KBM-7 (cell line): ENCODE measurements at places on chromosomes 5 and 9.

- DNase-seq, result no peak
Measured at GRCh38 chr5:179336126-179336870, 9.0 kb downstream of the ADAMTS2 start.

- no peak for DNase-seq
Measured at GRCh38 chr5:142688281-142688989, 2.5 kb upstream of the FGF1 start.

GRCh38 chr9:71897577-71897976, 13.4 kb downstream of the ABHD17B start:
- peak; percentile 65 for DNase-seq

DNA sequence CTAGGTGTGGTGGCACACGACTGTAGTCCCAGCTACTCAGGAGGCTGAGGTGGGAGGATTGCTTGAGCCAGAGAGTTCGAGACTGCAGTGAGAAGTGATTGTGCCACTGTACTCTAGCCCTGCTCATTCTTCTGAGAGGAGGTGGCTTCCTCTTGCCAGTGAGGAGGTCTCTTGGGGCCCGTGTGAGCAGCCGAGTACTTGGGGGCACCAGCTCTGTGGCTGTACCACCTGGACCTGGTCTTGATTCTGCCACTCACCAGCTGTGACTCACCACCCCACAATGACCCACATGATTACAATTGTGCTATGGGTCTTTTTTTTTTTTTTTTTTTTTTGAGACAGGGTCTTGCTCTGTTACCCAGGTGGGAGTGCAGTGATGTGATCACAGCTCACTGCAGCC, 18.0 kb upstream of the CRB2 start:
- DNase-seq, result no peak

DNA sequence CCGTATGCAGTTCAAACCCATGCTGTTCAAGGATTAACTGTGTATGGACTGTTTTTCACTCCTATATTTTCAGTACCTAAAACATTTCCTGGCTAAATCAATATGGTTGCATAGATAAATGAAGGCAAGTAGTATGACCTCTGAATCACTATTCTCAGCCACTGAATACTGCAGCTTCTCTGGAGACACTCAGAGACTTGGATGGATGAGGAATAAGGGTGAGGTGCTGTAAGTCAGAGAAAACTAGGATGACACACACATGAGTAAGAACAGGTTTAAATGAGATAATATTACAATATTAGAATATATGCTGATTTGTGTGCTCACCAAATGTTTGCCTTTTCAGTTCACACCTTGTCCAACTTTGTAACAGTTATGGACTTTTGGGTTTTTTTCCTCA, 26.0 kb upstream of the ANXA1 start:
- no peak for DNase-seq

GRCh38 chr5:123717139-123717538, 205.2 kb downstream of the CSNK1G3 start:
- DNase-seq, result no peak

- DNase-seq, result no peak
Measured at GRCh38 chr9:127629468-127630081, 17.5 kb downstream of the STXBP1 start.

DNA sequence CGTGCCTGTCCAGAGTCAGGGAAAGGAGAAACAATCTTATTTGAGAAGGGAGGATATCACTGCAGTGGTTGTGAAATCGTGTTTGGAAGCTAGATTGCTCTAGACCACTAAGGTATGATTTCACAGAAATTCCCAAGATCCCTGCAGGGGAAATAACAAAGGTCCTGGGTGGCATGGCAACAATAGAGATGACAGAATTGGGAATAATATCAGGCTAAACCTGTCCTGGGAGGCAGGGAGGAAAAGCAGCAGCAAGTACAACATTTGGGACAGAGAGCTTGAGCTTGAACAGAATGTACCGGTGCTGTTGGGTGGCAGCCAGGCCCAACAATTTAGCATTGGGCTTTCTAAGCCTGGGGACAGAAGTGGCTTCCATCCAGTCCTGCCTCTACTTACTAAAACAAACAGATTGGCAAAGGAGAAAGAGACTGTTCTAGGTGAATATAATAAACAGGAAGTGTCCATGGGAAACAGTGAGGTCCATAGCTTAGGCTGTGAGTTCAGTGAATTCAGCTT, 17.0 kb upstream of the ARHGAP26 start:
- no peak for DNase-seq
